IMR-90 (cell line): ENCODE measurements at places on chromosomes 12 and 14.

GRCh38 chr12:118183711-118184110 is 47.8 kb downstream of the PEBP1 start:
- no peak overlapping the region for H3K27ac ChIP-seq
- H3K36me3 ChIP-seq = peaks cover 13% of the 10 kb centered on the region
- H3K4me1 ChIP-seq = no peaks in the 10 kb centered on the region
- DNase-seq = no peak
- no peaks in the 10 kb centered on the region for H3K27me3 ChIP-seq

- H3K27ac ChIP-seq = peak overlapping the region; percentile 72
- H3K4me1 ChIP-seq = peaks cover 2% of the 10 kb centered on the region
- H3K36me3 ChIP-seq = no peaks in the 10 kb centered on the region
- DNase-seq = peak; percentile 31
Observed at GRCh38 chr12:26195641-26196420, 458 bp downstream of the SSPN start.

- no peak overlapping the region for H3K27ac ChIP-seq
- H3K4me1 ChIP-seq = no peaks in the 10 kb centered on the region
- H3K4me3 ChIP-seq = no peak overlapping the region
- H3K36me3 ChIP-seq = no peaks in the 10 kb centered on the region
Observed at GRCh38 chr12:91404441-91404840, 221.8 kb upstream of the DCN start.

DNA sequence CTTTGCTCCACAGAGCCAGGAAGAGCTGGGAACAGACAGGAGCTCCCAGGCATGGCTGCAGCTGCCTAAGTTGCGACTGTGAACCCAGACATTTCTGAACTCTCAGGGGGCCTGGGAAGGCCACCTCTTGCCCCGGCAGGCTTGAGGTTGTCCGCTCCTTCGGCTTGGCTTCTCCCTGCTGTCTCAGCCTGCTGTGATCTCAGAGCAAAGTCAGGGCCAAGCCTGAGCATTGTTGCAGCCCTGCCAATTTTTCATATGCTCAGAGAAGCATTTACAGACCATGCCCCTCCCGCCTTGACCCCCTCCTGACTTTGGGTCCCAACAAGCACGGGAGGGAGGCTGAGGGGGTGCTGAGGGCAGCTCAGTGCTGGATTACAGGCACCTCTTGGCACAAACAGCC is 1439.1 kb upstream of the FLRT2 start:
- H3K4me3 ChIP-seq = no peak overlapping the region
- H3K36me3 ChIP-seq = no peaks in the 10 kb centered on the region
- H3K4me1 ChIP-seq = peaks cover 2% of the 10 kb centered on the region; the same call in 1 of the 2 replicates

- no peaks in the 10 kb centered on the region for H3K27me3 ChIP-seq
- peak overlapping the region; percentile 14; the same call in 1 of the 2 replicates for H3K27ac ChIP-seq
- H3K36me3 ChIP-seq = no peaks in the 10 kb centered on the region
- H3K4me3 ChIP-seq = no peak overlapping the region
- DNase-seq = peak; percentile 70
Observed at GRCh38 chr14:92503756-92504491, 9.7 kb upstream of the RIN3 start.

DNA sequence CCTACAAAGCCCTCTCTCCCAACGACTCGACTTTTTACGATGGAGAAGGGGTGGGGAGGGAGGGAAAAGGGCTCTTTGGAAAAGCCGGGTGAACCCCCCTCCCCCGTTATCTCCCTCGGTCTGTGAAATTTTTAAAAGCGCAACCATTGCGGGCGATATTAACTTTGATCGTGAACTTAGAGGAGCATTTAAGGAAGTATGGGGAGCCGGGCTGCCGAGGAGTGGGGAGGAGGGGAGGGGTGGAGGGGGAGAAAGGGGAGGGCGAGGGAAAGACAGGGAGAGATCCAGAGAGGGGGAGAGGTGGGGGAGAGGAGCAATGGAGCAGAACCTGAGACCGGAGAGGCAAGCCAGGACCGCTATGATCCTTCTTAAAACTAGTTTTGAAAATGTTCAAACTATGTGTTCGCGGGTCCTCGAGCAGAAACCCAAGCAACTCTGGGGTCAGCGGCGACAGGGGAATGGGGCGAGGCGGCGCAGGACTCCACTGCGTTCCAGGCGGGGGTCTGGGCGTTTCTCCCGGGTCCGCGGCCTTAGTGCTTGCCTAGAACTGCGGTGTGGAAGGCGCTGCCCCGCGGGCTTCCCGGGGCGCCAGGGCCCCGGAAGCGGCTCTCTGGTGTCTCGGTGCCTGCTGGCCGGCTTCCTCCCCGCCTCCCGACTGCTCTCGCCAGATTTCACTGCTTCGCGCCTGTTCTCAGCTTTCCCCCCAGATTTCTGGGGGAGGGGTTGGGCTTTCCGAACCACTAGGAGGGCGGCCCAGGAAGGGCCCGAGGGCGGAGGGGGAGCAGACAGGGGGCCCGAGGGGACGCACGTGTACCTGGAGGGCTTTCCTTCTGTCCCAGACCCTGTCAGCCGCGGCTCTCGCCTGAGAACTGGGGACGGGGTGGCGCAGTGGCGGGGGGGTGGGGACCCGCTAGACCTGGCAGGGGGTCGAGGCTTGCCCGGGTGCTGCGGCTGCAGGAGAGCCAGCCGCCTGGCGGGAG is at the start of gene HOTAIR:
TSS of gene HOTAIR (minus strand) at position 871 of the 980 bp plus-strand sequence.
- no peak within 1 kb of the TSS for H3K4me3 ChIP-seq
- peaks cover 97% of the 10 kb centered on the region for H3K27me3 ChIP-seq
- no peak for DNase-seq
- peaks cover 2% of the 10 kb centered on the region; the same call in 1 of the 2 replicates for H3K4me1 ChIP-seq
- no peak within 1 kb of the TSS for H3K27ac ChIP-seq

- H3K27me3 ChIP-seq = no peaks in the 10 kb centered on the region
- H3K4me1 ChIP-seq = no peaks in the 10 kb centered on the region
- DNase-seq = no peak
- no peaks in the 10 kb centered on the region for H3K36me3 ChIP-seq
Observed at GRCh38 chr12:70049596-70050360, 193.5 kb upstream of the CNOT2 start.

DNA sequence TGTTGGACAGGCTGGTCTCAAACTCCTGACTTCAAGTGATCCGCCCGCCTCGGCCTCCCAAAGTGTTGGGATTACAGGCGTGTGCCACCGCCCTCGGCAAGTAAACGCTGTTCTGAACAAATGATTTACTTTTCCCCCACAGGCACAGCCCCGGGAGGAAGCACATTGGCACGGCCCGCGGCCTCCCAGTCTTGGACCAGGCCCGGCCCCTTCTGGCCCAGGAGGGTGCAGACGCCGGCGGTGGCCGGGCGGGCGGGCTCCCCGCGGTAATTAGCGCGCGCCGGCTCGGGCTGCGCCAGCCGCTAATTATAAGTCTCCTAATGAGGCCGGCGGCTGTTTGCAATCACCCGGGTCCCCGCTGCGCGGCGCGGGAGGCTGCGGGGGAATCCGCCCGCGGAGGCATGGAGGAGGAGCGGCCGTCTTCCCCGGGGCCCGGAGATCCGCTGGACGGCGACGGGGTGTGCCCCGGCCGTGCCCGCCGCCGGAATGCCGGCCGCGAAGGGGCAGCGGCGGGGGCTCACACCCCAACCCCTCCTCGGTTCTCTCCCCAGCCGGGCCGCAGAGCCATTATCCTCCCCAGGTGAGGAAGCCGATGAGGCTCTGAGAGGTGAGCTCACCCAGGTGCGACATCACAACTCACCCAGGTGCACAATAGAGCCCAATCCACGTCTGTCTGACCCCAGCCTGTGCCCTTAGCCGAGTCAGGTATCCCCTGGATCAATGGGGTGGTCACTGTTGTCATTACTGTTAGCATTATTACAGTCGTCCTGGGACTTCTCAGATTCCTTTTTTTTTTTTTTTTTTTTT is 3.3 kb upstream of the POP5 start:
- H3K27me3 ChIP-seq = peaks cover 26% of the 10 kb centered on the region
- H3K27ac ChIP-seq = no peak overlapping the region
- H3K4me3 ChIP-seq = peak overlapping the region; percentile 22
- H3K36me3 ChIP-seq = peaks cover 2% of the 10 kb centered on the region
- H3K4me1 ChIP-seq = no peaks in the 10 kb centered on the region

- H3K4me3 ChIP-seq = no peak overlapping the region
- DNase-seq = peak; percentile 67
- H3K36me3 ChIP-seq = no peaks in the 10 kb centered on the region
- peaks cover 4% of the 10 kb centered on the region for H3K4me1 ChIP-seq
Observed at GRCh38 chr12:19387161-19387560, 52.1 kb upstream of the AEBP2 start.

- H3K27me3 ChIP-seq = no peaks in the 10 kb centered on the region
- DNase-seq = no peak
- H3K36me3 ChIP-seq = no peaks in the 10 kb centered on the region
- peak overlapping the region; percentile 91; the same call in 1 of the 2 replicates for H3K27ac ChIP-seq
- H3K4me1 ChIP-seq = peaks cover 26% of the 10 kb centered on the region
Observed at GRCh38 chr12:46491548-46491947, 119.0 kb upstream of the SLC38A2 start.

DNA sequence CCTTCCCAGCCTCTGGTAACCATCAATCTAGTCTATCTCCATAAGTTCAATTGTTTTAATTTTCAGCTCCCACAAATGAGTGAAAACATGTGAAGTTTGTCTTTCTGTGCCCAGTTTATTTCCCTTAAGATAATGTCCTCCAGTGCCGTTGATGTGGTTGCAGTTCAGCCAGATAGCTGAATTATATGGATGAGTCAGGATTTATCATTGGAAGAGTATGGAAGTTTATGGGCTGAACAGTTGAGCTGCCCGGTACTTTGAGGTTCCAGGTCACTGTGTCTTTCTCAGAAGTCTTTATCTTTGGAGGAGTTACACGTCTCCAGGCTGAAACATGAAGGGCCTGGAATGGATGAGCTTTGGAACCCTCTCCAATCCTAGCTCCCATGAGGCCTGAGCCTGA is 120.1 kb downstream of the ASCL4 start:
- no peaks in the 10 kb centered on the region for H3K36me3 ChIP-seq
- H3K4me3 ChIP-seq = no peak overlapping the region
- no peak overlapping the region for H3K27ac ChIP-seq
- H3K27me3 ChIP-seq = no peaks in the 10 kb centered on the region
- no peak for DNase-seq
- no peaks in the 10 kb centered on the region for H3K4me1 ChIP-seq

DNA sequence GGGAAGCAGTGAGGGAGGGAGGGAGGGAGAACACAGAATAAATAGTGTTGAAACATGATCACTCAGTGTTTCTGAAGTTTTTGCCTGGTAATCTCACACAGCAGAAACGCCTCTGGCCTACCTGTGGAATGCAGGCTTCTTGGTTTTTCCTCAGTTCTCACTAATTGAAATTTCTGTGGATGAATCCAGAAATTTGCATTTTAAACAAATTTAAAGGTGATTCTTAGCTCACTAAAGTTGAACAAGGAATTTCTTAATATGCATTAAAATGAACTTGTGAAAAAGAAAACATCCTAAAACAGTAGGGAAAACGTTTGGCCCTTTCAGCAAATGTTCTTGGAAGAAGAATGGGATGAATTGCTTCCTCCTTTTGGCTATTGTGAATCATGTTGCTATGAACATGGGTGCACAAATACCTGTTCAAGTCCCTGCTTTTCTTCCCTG is 1.4 kb downstream of the RNASE9 start:
- DNase-seq = no peak
- no peaks in the 10 kb centered on the region for H3K36me3 ChIP-seq
- H3K4me3 ChIP-seq = no peak overlapping the region
- H3K4me1 ChIP-seq = no peaks in the 10 kb centered on the region
- H3K27ac ChIP-seq = no peak overlapping the region

- no peak overlapping the region for H3K4me3 ChIP-seq
- H3K27ac ChIP-seq = no peak overlapping the region
- H3K27me3 ChIP-seq = no peaks in the 10 kb centered on the region
- no peaks in the 10 kb centered on the region for H3K36me3 ChIP-seq
- no peak for DNase-seq
Observed at GRCh38 chr12:51677284-51677968, 86.4 kb downstream of the SCN8A start.
